Epithelial cell of alveolus of lung (primary cell): ENCODE measurements at places on chromosomes 6 and 20. TPM values are rescaled to one million over a fixed set of nuclear protein-coding genes. Genes with fewer than 3 reads are reported as not detected.

Gene MDC1
- total RNA-seq = 10.8 and 11.2 TPM in 2 replicates

Gene PDYN
- not detected in 2 replicates for total RNA-seq

Gene MATN4
- 0.80 TPM in 1 of 2 replicates, not detected in the other for total RNA-seq

Gene CRISP2
- total RNA-seq = not detected in 2 replicates

Gene SCP2D1
- not detected in 2 replicates for total RNA-seq

Gene CLVS2
- total RNA-seq = under 0.01 TPM in 1 of 2 replicates, not detected in the other

Gene CTNNBL1
- 20.6 and 24.3 TPM in 2 replicates for total RNA-seq

Gene RBM38
- total RNA-seq = 7.6 and 12.4 TPM in 2 replicates

Gene GTSF1L
- not detected in 2 replicates for total RNA-seq

Gene SEL1L2
- not detected in 2 replicates for total RNA-seq

Gene PRRT1
- total RNA-seq = 0.78 and 6.7 TPM in 2 replicates
